ENCODE measurements at places on chromosomes 2 and 18.
A peak's percentile ranks its signal among the peaks of the same experiment; 100 is the strongest.

- peaks cover 12% of the 10 kb centered on the region for H3K4me1 ChIP-seq
- no peak overlapping the region for H3K27ac ChIP-seq
- no peaks in the 10 kb centered on the region for H3K27me3 ChIP-seq
- no peak for DNase-seq
- H3K4me3 ChIP-seq = no peak overlapping the region
Measured at GRCh38 chr2:168528469-168528868, 72.4 kb downstream of the CERS6 start.

GRCh38 chr2:241730671-241731293 lies 3.6 kb upstream of the D2HGDH start:
- H3K4me1 ChIP-seq = peaks cover 6% of the 10 kb centered on the region
- no peak overlapping the region for H3K4me3 ChIP-seq
- H3K36me3 ChIP-seq = no peaks in the 10 kb centered on the region
- H3K27ac ChIP-seq = no peak overlapping the region

DNA sequence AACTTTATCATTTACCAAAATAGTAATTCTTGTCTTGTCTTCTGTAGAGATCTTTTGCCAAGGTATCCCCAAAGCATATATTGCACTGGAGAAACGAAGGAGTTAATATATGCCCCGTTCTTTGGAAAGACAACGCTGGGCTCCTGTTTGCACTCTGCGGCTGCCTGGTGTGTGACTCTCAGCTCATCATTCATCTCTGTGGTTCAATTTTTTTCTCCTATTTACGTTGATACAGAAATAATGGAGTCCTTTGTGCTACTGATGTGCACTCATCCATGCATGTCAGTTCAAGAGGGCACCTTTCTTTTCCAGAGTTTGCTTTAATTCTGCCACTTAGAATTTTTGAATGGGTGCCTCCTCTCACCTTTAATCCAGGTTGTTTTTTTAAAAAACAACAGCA lies 655.5 kb downstream of the DCDC2C start:
- H3K4me3 ChIP-seq = no peak overlapping the region
- H3K4me1 ChIP-seq = no peaks in the 10 kb centered on the region
- DNase-seq = no peak
- no peaks in the 10 kb centered on the region for H3K27me3 ChIP-seq
- no peaks in the 10 kb centered on the region for H3K36me3 ChIP-seq

DNA sequence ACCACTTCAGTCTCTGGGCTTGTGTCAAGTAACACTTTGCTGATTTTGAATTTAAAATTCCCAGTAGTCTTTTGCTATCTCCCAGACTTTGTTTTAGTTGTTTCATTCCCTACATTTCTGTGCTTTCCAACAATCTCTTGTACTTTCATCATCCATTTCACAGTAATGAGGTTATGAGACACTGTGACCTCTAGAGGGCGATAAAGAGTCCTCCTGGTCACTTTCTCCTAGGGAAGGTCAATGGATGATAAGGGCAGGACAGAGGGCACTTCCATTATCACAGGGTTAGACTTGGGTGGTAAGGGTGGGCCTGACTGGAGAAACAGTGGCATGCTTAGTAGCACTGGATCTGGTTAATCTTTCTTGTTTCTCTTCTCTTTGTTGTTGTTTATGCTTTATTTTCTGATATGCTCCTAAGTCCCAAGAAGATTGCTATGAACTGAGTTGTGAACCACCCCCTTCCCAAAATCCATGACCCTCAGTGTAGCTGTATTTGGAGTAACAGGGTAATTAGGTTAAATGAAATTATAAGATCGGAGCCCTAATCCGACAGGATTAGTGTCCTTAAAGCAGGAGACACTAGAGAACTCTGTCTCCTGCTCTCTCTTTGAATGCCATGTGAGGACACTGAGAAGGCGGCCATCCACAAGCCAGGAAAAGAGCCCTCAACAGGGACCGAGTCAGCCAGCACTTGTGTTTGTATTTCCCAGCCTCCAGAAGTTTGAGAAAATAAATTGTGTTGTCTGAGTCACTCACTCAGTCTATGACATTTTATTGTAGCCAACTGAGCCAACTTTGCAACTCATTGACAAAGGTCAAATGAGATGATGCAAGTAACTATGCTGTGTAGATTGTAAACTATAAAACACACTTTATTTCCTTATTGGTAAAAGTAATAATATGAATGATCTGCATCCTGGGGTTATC lies 779.2 kb downstream of the CNTNAP5 start:
- peak; percentile 52 for DNase-seq
- H3K36me3 ChIP-seq = no peaks in the 10 kb centered on the region
- peak overlapping the region; percentile 68 for H3K27ac ChIP-seq
- H3K4me3 ChIP-seq = no peak overlapping the region
- H3K27me3 ChIP-seq = no peaks in the 10 kb centered on the region

- no peak overlapping the region for H3K27ac ChIP-seq
- H3K4me3 ChIP-seq = no peak overlapping the region
- no peaks in the 10 kb centered on the region for H3K27me3 ChIP-seq
Measured at GRCh38 chr2:84629550-84629949, 113.3 kb downstream of the DNAH6 start.

- H3K36me3 ChIP-seq = no peaks in the 10 kb centered on the region
- H3K27ac ChIP-seq = no peak overlapping the region
- no peak overlapping the region for H3K4me3 ChIP-seq
- H3K27me3 ChIP-seq = no peaks in the 10 kb centered on the region
- peaks cover 3% of the 10 kb centered on the region for H3K4me1 ChIP-seq
Measured at GRCh38 chr2:191018643-191019119, 4.7 kb upstream of the STAT1 start.

DNA sequence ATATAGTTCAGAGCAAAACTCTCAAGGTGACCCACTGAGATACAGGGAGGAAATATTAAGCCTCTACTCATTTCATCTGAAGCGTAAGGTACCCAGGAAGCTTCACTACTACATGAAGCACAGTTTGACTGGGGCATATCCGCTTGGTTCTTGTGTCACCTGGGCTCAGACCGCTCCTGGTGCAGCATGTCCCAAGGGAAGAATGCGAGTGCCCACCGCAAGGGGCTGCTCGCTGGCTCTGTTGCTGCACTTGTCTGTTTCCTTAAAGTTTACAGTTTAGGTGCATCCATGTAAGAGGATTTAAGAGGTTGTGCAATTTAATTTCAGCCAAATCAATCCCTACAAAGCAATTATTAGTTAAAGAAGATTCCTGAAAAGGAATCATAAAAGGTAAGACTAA lies 507.8 kb downstream of the FBXO15 start:
- no peaks in the 10 kb centered on the region for H3K36me3 ChIP-seq
- DNase-seq = no peak
- no peak overlapping the region for H3K4me3 ChIP-seq
- no peak overlapping the region for H3K27ac ChIP-seq

GRCh38 chr2:45439788-45440773 lies 171.0 kb downstream of the SRBD1 start:
- no peaks in the 10 kb centered on the region for H3K27me3 ChIP-seq
- no peak for DNase-seq
- H3K4me3 ChIP-seq = no peak overlapping the region
- H3K27ac ChIP-seq = no peak overlapping the region

GRCh38 chr18:64539847-64540246 lies 391.0 kb upstream of the LINC00305 start:
- H3K4me1 ChIP-seq = no peaks in the 10 kb centered on the region
- no peaks in the 10 kb centered on the region for H3K36me3 ChIP-seq
- no peak overlapping the region for H3K4me3 ChIP-seq
- no peak overlapping the region for H3K27ac ChIP-seq
- no peaks in the 10 kb centered on the region for H3K27me3 ChIP-seq
- no peak for DNase-seq

- H3K4me1 ChIP-seq = no peaks in the 10 kb centered on the region
- H3K27ac ChIP-seq = no peak overlapping the region
- no peak overlapping the region for H3K4me3 ChIP-seq
- no peak for DNase-seq
- H3K27me3 ChIP-seq = no peaks in the 10 kb centered on the region
Measured at GRCh38 chr2:21034156-21034971, 9.5 kb downstream of the APOB start.

DNA sequence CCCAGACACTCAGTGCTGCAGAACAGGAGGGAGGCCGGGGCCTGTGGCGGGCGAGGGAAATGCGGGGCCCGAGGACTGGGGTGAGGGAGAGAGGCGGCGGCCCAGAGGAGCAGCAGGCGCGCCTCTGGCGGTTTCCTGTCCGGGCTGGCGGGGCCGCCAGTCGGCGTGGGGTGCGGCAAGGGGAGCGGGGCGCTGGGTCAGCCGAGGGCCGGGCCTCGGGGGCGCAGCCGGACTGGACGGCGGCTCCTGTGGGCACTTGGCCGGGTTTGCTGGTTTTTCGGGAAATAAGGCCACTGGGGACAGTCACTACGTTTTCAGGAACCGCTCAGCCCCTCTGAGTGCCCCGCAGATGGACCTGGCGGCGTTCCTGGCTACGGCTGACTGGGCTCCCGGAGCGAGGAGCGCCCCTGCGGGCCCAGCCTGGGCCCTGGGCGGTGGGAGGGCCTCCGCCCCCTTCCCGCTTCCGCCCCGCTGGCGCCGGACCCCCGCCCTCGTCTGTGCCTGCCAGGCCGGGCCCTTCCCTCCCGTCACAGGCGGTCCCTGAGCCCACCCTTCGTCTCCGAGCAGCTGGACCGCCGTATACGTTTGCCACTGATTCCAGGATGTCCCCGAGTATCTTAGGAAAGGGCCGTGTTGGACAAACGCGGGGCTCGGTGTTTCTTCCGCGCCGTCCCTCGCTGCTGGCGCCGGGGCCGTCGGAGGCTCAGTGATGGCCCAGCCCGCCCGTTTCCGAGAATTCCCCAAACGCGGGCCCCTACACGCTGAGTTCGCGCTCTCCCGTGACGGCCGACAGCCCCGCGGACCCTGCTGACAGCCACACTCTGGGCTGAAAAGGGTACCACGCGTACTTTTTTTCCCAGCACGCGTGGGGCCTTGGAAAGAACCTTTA lies 84.6 kb downstream of the FAM210A start:
- no peaks in the 10 kb centered on the region for H3K36me3 ChIP-seq
- H3K4me1 ChIP-seq = no peaks in the 10 kb centered on the region
- H3K27ac ChIP-seq = no peak overlapping the region
- H3K27me3 ChIP-seq = no peaks in the 10 kb centered on the region

DNA sequence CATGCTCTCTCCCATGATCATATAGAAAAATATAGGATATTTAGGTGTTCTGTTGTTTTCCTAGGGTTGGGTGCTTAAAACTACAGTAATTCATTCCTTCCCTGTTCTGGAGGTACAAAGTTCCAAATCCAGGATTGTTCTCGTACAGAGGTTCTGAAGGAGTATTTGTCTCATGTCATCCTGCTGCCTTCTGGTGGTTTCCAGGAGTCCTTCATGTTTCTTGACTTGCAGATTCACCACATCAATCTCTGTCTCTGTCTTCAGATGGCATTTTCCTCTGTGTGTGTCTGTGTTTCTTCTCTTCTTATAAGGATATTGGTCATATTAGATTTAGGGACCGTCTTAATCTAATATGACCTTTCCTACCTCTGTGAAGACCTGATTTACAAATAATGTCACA lies 397.9 kb downstream of the NYAP2 start:
- H3K4me1 ChIP-seq = no peaks in the 10 kb centered on the region
- no peaks in the 10 kb centered on the region for H3K27me3 ChIP-seq
- no peak overlapping the region for H3K27ac ChIP-seq
- H3K36me3 ChIP-seq = no peaks in the 10 kb centered on the region

GRCh38 chr2:150062416-150062815 lies 425.1 kb downstream of the RND3 start:
- H3K4me1 ChIP-seq = no peaks in the 10 kb centered on the region
- no peaks in the 10 kb centered on the region for H3K36me3 ChIP-seq
- no peak for DNase-seq
- H3K27ac ChIP-seq = no peak overlapping the region
- H3K27me3 ChIP-seq = no peaks in the 10 kb centered on the region

- no peaks in the 10 kb centered on the region for H3K27me3 ChIP-seq
- no peaks in the 10 kb centered on the region for H3K36me3 ChIP-seq
- H3K4me1 ChIP-seq = peaks cover 15% of the 10 kb centered on the region
- H3K4me3 ChIP-seq = no peak overlapping the region
Measured at GRCh38 chr2:72893594-72894319, 6.5 kb downstream of the SPR start.

GRCh38 chr2:85769236-85769982 lies 15.6 kb downstream of the ATOH8 start:
- no peak for DNase-seq
- H3K36me3 ChIP-seq = no peaks in the 10 kb centered on the region
- no peak overlapping the region for H3K4me3 ChIP-seq

GRCh38 chr18:512957-513356 lies 12.5 kb upstream of the COLEC12 start:
- no peak for DNase-seq
- no peaks in the 10 kb centered on the region for H3K27me3 ChIP-seq
- H3K27ac ChIP-seq = no peak overlapping the region
- no peaks in the 10 kb centered on the region for H3K36me3 ChIP-seq
- H3K4me3 ChIP-seq = no peak overlapping the region

DNA sequence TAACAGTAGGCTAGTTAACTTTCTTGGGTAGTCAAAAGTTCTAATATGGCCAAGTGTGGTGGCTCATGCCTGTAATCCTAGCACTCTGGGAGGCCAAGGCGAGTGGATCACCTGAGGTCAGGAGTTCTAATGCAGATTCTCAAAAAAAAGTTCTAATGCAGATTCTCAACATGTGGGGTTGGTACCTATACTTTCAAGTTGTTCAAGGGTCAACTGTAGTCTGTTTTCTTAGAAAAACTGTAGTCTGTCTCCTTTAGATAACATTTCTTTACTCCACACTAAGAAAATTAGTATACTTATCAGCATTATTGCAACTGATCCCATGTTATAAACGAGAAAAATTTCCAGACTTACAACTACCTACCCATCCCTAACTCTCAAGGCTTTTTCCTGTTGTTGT lies 16.6 kb downstream of the INO80D start:
- no peaks in the 10 kb centered on the region for H3K27me3 ChIP-seq
- DNase-seq = no peak
- no peaks in the 10 kb centered on the region for H3K4me1 ChIP-seq
- no peak overlapping the region for H3K4me3 ChIP-seq

DNA sequence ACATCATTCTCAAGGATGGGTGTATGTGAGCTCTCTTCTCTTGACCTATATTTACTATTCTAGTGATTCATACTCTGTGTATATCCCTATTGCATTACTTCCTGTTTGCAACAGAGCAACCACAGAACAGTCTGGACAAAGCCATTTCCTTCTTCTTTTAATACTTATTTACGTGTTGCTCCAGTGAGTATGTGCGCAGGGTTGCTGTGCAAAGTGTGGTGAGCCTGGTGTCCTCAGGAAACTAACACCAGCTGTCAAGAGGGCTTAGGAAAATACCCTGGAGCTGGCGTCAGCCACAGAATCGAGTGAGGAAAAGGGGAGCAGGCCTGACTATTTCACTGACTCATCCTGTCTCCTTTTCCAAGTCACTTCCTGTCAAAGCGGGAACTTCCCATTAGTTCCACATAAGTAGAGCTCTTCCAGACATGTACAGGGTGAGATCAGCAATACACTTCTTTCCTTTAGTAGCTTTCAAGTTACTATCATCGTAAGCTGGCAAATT lies 214.1 kb upstream of the COPS8 start:
- no peaks in the 10 kb centered on the region for H3K36me3 ChIP-seq
- peak overlapping the region; percentile 11 for H3K27ac ChIP-seq
- H3K4me1 ChIP-seq = no peaks in the 10 kb centered on the region
- H3K4me3 ChIP-seq = no peak overlapping the region

DNA sequence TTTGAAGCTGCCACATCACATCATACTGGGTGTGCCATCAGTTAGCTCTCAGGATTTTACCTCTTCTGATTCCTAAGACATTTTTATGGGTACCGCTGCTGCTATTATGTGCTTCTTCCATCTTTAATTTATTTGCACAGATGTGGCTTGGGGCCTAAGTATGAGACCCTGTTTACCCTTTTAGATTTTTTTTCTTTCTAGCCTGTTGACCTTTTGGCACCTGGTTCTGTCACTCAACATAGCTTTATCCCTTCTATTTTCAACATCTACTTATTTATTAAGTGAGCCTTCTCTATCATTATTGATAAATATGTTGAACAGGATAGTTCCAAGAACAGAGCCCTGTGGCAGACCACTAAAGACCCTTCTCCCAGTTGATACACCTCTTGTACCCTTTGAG lies 57.0 kb downstream of the TET3 start:
- peaks cover 7% of the 10 kb centered on the region for H3K4me1 ChIP-seq
- no peaks in the 10 kb centered on the region for H3K27me3 ChIP-seq
- H3K4me3 ChIP-seq = no peak overlapping the region
- no peak for DNase-seq
- H3K27ac ChIP-seq = no peak overlapping the region

All from colonic mucosa (tissue), 4 donors.